ENCODE measurements at places on chromosomes 6 and 20. TPM values are rescaled to one million over a fixed set of nuclear protein-coding genes. Genes with fewer than 3 reads are reported as not detected.

GRCh38 chr6:108627692-108628550, 67.2 kb downstream of the FOXO3 start:
- DNase-seq, result no peak

DNA sequence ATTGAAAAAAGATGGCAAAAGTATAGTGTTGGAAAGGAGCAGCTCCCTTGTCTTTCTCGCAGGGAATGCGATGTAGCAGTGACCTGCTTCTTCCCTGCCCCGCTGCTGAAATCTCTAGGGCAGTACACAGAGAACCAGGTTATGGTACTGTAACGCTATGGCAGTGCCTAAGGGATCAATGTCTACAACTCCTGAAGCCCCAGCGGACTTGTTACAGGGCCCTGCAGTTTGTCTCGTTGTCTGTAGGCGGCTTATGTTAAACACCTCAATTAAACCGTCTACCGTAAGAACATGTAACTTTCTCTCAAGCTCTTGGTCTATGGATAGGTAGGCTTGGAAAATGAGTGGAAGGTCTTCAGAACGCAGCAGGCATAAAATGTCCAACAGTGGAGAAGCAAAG, 44.8 kb upstream of the SLC17A4 start:
- no peak for DNase-seq

GRCh38 chr20:59144831-59145196, 18.8 kb upstream of the ZNF831 start:
- no peak for DNase-seq

BHLHE23 gene
- total RNA-seq, result not detected

Data from adrenal gland (tissue), 19 donors.